Uterus (tissue), 4 donors: ENCODE measurements at places on chromosomes 7 and 10. TPM values are rescaled to one million over a fixed set of nuclear protein-coding genes. Genes with fewer than 3 reads are reported as not detected.

- DNase-seq, result no peak
Observed at GRCh38 chr10:31804352-31804810, 124.2 kb downstream of the ARHGAP12 start.

GRCh38 chr10:33193701-33194521, 140.6 kb downstream of the NRP1 start:
- no peak for DNase-seq

DNA sequence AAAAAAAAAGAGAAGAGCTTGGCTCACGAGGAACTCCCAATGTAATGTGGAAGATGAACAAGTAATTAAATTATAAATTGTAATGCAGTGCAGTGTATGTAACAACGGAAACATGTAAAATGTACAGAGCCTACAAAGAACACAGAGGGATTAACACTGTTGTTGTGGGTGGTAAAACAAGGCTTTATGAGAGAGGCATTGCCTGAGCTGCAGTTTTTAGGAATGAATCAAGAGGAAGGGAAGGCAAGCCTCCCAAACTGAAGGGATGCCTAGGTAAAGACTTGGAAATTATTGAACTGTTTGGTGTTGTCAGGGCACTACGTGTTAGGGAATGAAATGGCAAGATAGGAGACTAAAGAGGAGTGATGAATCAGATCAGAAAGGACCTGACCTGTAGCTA, 213.7 kb downstream of the HTR7 start:
- no peak for DNase-seq

- no peak for DNase-seq
Observed at GRCh38 chr7:132836746-132837145, 245.1 kb downstream of the CHCHD3 start.

- no peak for DNase-seq
Observed at GRCh38 chr10:97796651-97797050, 24.9 kb upstream of the SFRP5 start.

GRCh38 chr10:43061760-43062159, 15.1 kb upstream of the RET start:
- no peak for DNase-seq

Gene PGAM2
- total RNA-seq, result 1.4 TPM

Gene PLA2G12B
- total RNA-seq, result not detected

DNA sequence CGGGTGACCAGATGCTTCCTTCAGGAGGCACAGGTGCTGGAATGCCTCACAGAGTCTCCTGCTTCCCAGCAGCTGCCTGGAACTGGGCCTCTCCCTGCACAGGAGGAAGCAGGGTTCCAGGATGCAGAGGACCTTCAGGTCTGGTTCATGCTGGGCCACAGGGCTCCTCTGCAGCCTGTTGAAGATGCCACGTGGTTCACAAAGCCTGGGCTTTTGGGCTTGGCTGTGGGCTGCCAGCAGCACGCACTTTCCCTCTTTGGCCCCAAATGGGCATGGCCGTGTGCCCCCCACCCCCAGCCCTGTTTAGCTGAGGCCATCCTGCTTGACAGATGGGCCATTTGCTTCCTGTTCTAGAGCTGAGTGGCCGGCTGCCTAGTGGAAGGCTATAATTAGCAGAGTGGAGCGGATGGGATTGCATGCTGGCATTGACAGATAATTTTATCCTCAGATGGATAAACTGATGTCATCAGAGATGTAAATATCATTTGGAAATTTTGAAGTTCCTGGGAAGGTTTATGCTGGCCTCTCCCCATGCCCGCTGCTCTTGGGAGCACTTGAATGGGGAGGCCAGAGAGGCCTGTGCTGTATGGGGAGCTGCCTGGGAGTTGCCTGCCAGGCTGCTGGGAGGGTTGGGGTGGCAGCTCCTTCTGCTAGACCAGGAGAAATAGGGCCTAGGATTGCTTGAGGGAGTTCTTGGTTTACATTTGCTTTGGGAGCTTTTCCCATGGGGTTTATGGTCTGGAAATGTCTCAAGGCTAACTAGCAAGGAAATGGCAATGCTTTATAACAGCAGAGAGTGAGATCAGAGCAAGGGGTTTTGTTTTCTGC, 28.2 kb downstream of the TSPAN15 start:
- DNase-seq, result no peak

Gene NRG3
- not detected for total RNA-seq

GRCh38 chr7:130276796-130277762, 10.4 kb downstream of the CPA2 start:
- no peak for DNase-seq

GRCh38 chr10:73875139-73875475, 752 bp upstream of the CAMK2G start:
- DNase-seq, result no peak

- no peak for DNase-seq
Observed at GRCh38 chr10:85542152-85542551, 824.4 kb downstream of the GRID1 start.

Gene VWDE
- total RNA-seq, result not detected

- no peak for DNase-seq
Observed at GRCh38 chr7:21067216-21067615, 280.5 kb upstream of the SP8 start.

Gene SKAP2
- total RNA-seq, result 3.3 TPM

DNA sequence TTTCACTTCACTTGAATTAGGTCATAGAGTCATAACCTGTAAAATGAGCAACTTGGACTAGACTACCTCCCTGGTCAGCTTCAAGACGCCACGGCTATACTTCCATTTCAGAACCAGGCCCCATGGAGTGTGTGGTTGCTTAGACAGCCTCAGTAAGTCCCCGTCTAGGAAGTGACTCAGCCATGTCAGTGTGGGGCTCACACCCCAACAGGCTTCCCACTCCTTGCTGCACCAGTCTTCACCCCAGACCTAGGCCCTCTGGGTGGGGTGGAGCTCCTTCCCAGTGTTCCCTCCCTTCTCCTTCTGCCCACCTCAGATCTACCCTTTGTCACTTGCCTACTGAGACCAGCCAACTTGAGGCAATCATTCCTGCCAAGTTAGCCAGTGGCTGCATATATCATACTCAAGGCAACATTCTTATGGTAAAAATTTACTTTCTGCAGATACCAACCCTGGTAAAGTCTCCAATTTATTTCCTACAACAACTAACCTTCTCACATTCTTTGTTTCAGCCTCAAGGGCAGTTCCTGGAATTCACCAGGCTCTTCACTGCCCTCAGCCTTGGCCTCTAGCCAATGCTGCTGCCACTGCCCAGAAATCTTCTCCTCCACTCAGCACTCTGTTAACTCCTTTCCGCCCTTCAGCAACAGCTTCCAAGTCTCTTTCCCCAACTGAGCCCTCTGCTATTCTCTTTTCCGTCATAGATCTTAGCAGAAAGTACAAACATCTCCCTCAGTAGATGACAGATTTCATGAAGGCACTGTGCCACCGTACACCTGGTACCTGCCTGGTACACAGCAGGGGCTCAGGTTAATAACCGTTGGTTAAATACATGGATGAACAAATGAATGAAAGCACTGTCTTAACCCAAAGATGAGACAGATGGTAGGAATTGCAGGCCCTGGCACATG, 31.3 kb upstream of the ZNRF2 start:
- no peak for DNase-seq

Gene CARD11
- total RNA-seq, result not detected

Gene NRF1
- 50.1 TPM for total RNA-seq

Gene NPC1L1
- total RNA-seq, result not detected

GRCh38 chr7:140679186-140679585, 6.4 kb downstream of the ADCK2 start:
- DNase-seq, result no peak

Gene ADAM22
- 19.8 TPM for total RNA-seq

DNA sequence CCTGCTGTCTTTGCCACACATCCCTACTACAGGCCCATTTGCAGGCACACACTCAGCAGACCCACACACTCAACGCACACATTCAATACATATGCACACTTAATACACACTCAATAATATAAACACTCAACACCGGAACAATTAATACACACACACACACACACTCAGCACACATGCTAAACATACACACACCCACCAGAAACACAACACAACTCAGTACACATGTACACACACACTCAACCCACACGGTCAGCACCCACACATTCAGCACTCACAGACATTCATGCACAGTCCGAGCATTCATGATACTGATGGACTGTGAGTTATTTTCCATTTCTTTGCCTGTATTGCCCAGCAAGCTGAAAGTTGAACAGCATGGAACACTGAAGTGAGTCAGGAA, 35.4 kb upstream of the SMNDC1 start:
- no peak for DNase-seq

Gene IFIT1
- total RNA-seq, result 13.5 TPM

Gene NDUFB8
- 91.5 TPM for total RNA-seq

Gene OR2A42
- total RNA-seq, result 0.15 TPM

GRCh38 chr7:45311597-45311996, 154.0 kb downstream of the RAMP3 start:
- DNase-seq, result no peak

DNA sequence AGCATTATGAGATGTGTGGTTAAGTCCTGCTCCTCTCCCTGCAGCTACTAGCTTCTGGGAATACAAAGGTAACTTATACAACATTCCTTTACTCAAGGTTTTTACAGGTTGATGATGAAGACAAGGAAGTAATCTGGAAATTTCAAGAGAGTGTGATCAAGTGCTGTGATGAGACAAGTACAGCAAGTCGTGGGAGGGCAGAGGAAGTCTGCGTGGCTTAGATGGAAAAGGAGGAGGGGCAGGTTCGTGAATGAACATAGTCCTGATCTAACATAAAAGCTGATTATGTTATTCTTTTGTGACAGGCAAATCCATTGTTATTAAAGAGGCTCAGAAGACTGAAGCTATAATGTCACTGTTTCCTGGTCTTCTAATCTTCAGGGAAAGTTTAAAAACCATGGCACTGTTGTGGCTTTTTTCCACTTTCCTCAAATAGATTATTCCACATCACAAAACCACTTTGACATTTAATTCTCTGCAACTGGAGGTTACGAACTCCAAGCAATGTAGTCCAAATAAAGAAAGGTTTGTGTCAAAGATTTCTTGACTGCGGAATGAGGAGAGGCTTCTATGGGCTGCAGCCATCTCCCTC, 84.1 kb downstream of the CPXM2 start:
- DNase-seq, result no peak

Gene CYP3A7
- not detected for total RNA-seq

DNA sequence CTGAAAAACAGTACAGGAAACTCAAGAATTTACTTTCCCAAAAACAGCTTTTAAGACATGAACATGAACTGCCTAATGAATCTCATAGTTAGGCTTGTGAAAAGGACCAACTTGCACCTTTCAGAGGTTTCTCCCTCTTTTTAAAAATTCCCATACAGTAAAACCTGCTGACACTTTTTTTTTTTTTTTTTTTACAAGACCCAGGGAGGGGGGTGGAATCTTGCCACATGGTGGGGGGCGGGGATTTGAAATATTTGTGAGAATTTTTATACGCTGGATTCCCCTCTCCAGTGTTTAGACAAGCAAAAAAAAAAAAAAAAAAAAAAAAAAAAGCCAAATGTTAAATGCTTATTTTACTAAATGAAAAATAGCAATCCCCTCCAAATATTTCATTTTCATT, 57.4 kb downstream of the HIBADH start:
- no peak for DNase-seq

Gene NCOA4
- total RNA-seq, result 120 TPM

DNA sequence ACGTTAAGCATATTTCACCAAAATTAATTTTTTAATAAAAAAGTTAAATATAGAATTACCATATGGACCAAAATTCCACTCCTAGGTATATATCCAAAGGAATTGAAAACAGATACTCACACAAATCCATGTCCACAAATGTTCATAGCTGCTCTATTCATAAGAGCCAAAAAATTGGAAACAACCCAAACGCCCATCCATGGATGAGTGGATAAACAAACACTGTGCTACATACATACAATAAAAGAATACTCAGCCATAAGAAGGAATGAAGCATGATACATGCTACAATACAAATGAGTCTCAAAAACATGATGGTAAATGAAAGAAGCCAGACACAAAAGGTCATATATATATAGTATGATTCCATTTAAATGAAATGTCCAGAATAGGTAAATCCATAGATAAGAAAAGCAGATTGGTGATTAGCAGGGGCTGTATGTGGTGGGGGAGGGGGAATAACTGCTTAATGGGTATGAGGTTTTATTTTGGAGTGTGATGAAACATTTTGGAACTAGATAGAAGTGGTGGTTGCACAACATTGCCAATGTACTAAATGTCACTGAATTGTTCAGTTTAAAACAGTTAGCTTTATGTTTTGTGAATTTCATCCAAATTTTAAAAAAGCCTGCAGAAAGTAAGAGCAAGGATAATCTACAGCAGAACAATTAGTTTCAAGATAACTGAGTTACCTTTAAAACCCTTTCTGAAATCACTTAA, 101.2 kb upstream of the EFCAB10 start:
- no peak for DNase-seq

- DNase-seq, result no peak
Observed at GRCh38 chr7:117809958-117810357, 63.3 kb downstream of the CTTNBP2 start.

GRCh38 chr7:8363407-8364015, 69.9 kb upstream of the NXPH1 start:
- no peak for DNase-seq

Gene RAB19
- not detected for total RNA-seq

DNA sequence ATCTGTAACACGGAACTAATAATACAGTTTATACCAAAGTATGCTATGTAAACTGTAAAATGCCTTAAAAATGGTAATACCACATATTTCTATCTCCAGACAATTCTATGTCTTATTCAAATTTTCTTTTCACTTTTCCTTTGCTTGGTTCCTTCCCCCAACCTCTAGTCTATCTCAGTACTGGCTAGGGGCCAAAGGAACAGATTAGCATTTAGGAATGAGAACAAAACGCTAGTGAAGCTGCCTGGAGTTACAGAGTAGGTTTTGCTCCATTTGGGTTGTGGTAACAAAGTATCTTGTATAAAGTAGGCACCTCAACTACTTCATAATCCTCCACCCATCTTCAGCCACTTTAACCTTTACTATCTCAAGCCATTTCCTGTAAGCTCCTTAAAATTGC, 94.1 kb downstream of the HBP1 start:
- no peak for DNase-seq
